ENCODE measurements at places on chromosomes 6 and 20. TPM values are rescaled to one million over a fixed set of nuclear protein-coding genes. Genes with fewer than 3 reads are reported as not detected.

Gene KHDRBS2
- not detected for total RNA-seq

Gene C20orf204
- total RNA-seq: 0.26 TPM

Gene SLC24A3
- 1.8 TPM for total RNA-seq

Gene TUBB2A
- 54.3 TPM for total RNA-seq

Gene MOXD1
- total RNA-seq: 89.8 TPM

Gene PMEPA1
- 1.0 TPM for total RNA-seq

Gene REM1
- total RNA-seq: not detected

Gene XKR7
- total RNA-seq: not detected

Gene ECI2
- total RNA-seq: 157 TPM

Gene IPCEF1
- total RNA-seq: 0.26 TPM

Gene TMEM200A
- 44.2 TPM for total RNA-seq

Gene CENPQ
- total RNA-seq: 5.3 TPM

Gene CD24
- 0.26 TPM for total RNA-seq

Gene TFEB
- 5.6 TPM for total RNA-seq

Gene PRELID3B
- total RNA-seq: 127 TPM
